ENCODE measurements at places on chromosomes 7 and 10.

DNA sequence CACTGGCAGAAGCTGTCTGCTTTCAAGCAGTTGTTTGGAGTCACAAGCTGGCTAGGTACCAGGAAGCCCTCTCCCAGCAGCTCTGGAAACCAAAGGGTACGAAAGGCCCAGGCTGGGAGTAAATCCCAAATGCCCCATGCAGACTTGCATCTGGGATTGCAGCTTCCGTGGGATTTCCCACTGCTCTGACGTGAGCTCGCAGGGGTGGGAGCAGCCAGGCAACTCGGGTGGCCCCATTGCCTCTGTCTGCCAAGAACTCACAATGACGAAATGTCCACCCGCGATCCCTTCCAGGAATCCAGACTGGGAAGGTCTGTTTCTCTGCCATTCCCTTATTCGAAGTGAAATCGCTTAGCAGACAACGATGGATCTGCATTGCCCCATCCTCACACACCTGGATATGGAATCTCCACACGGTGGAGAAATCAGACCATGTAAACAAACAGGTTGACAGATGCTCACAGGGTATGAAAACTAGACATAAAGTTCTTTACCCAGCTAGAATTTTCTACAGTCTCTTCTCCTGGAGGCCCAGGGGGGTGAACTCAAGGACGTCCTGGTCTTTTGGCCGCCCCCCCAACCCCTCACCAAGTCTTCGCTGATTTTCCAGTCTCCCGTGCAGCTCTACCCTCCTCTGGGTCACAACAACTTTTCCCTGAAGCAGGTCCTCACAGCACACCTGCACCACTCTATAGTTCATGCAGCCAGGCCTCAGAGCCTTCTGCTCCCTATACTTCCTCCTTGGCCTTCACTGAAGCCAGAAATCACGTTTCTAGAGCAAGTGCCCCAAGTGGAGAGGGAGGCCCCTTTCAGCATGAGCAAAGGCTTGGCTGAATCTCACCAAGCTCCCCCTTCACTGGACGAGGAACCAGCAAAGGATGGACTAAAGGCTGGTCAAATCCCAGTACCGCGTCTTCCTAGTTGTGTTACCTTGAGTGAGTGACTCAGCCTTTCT, 20.0 kb downstream of the SH3PXD2A start:
- no peak for DNase-seq

DNA sequence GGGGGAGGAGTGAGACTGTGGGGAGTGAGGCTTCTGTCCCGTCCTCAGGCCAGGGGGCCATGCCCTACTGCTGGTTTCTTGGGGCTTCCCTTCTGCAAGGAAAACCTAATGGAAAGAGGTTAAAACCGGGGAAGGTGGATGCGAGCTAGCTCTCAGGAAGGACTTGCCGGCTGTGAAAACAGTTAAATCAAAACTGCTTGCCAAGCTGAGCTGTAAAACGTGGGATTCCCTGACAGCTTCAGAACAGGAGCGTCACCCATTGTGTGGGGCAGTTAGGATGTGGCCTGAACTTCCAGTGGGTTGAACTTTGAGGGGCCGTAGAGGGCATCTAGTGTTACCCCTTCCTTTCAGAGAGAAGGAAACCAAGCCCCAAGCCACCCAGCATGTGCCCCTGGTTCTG, 13.1 kb downstream of the TSPAN15 start:
- no peak for DNase-seq

GRCh38 chr10:129966889-129967578, 3.0 kb upstream of the EBF3 start:
- DNase-seq, result no peak

DNA sequence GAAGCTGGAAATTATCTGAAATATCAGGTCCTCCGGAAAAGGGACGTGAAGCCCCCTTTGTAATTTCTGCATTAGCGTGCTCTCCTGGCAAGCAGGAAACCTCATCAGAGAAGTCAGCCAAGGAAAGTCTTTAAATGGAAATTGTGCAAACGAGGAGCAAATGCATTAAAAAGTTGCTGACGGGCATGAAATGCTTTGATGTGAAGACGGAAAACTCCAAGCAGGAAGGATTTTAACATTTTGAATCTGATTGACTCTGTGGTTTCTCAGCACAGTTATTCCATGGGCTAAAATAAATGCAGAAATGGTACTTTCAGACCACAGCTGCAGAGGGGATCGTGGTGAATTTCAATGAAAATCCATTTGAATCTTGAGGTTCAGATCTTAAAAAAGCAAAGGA, 167.8 kb downstream of the AHR start:
- DNase-seq, result no peak

DNA sequence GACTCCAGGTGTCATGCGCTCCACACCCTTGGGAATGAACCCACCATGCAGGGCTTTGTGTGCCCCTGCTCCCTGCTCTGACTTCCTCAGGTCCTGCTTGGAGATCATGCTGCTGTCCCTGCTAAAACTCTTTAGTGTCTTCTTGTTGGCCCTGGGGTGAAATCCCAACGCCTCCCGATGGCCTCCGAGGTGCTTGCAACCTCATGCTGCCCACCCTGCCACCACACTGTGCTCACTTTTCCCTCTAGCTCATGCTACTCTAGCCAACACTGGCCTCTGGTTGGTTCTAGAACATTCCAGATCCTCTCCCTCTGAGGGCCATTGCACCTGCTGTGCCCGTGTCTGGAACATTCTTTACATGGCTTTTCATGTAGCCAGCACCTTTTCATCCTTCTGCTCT, 227.7 kb downstream of the ADAM12 start:
- DNase-seq, result no peak

- DNase-seq, result no peak
Measured at GRCh38 chr7:99740573-99741440, 5.8 kb upstream of the CYP3A7 start.

Measured in epithelial cell of proximal tubule (primary cell).